Chondrocyte (in vitro differentiated cells): ENCODE measurements at places on chromosomes 4 and X. TPM values are rescaled to one million over a fixed set of nuclear protein-coding genes. Genes with fewer than 3 reads are reported as not detected.

Gene NEXMIF
- 0.15 to 0.26 TPM in 2 of 3 replicates, not detected in the other for total RNA-seq

Gene CC2D2A
- 18.6 to 31.5 TPM (median 19.2 TPM) in 3 replicates for total RNA-seq

Gene GDPD2
- total RNA-seq: not detected in 3 replicates

Gene MSANTD1
- 0.55 to 1.7 TPM (median 0.64 TPM) in 3 replicates for total RNA-seq

Gene CBLL2
- not detected in 3 replicates for total RNA-seq

Gene CFAP47
- not detected in 3 replicates for total RNA-seq

Gene SMIM43
- total RNA-seq: 0.34 TPM in 1 of 3 replicates, not detected in the others

Gene ASB12
- 0.27 to 0.44 TPM in 2 of 3 replicates, not detected in the other for total RNA-seq

- DNase-seq: no peak
- H3K4me3 ChIP-seq: no peak overlapping the region
These were observed 117.2 kb downstream of the CFAP299 start for GRCh38 chr4:80452768-80453167.

GRCh38 chr4:4853371-4853823, 6.1 kb upstream of the MSX1 start:
- H3K27me3 ChIP-seq: peaks cover 32% of the 10 kb centered on the region
- peak overlapping the region; percentile 87 for H3K4me3 ChIP-seq
- peaks cover 31% of the 10 kb centered on the region for H3K4me1 ChIP-seq
- H3K27ac ChIP-seq: peak overlapping the region; percentile 96
- DNase-seq: peak; percentile 53
- H3K36me3 ChIP-seq: peaks cover 2% of the 10 kb centered on the region

DNA sequence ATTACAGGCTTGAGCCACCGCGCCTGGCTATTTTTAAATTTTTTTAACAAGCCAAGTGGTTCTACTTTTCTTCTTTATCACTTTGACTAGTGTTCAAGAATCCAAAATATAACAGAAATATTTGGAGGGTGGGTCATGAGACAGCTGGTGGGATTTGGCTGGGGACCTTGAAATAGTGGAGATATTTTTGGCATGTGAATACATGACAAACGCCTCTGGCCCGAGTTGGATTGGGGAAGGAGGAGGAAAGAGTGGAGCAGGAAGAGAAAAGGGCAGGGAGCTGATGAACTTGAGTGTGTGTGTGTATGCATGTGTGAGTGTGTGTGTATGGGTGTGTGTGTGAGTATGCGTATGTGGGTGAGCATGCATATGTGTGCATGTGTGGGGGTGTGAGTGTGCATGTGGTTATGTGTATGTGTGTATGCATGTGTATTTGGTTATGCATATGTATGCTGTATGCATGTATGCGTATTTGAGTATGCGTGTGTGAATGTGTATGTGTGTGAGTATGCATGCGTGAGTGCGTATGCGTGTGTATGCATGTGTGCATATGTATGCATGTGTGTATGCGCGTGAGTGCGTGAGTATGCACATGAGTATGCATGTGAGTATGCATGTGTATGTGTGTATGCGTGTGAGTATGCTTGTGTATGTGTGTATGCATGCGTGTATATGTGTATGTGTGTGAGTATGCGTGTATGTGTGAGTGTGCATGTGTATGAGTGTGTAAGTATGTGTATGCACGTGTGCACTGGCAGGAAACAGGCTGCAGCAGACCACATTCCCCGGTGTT, 49.6 kb downstream of the JADE1 start:
- no peak overlapping the region for H3K4me3 ChIP-seq
- H3K36me3 ChIP-seq: peaks cover 33% of the 10 kb centered on the region
- no peaks in the 10 kb centered on the region for H3K27me3 ChIP-seq
- peak overlapping the region; percentile 88 for H3K27ac ChIP-seq
- DNase-seq: no peak
- H3K4me1 ChIP-seq: peaks cover 59% of the 10 kb centered on the region

DNA sequence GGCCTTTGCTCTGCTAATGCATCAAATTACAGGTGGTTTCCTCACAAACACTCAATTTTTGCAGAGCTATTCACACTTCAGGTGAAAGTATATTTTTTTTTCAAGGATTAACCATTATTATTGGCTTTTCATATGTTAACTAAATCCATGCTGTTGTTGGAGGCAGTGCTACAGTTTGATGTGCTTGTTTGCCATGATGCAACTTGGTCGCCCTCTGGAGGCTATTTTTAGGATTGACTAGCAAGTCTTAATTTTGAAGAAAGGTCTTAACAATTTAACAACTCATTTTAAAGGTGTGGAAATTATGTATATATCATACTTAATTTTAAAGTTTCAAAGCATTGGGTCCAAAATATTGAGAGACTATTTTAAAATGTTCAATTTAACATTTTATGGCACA, 168.8 kb upstream of the FAM47A start:
- no peak for DNase-seq
- peaks cover 7% of the 10 kb centered on the region for H3K27me3 ChIP-seq
- H3K36me3 ChIP-seq: no peaks in the 10 kb centered on the region
- no peaks in the 10 kb centered on the region for H3K4me1 ChIP-seq
- H3K4me3 ChIP-seq: no peak overlapping the region

DNA sequence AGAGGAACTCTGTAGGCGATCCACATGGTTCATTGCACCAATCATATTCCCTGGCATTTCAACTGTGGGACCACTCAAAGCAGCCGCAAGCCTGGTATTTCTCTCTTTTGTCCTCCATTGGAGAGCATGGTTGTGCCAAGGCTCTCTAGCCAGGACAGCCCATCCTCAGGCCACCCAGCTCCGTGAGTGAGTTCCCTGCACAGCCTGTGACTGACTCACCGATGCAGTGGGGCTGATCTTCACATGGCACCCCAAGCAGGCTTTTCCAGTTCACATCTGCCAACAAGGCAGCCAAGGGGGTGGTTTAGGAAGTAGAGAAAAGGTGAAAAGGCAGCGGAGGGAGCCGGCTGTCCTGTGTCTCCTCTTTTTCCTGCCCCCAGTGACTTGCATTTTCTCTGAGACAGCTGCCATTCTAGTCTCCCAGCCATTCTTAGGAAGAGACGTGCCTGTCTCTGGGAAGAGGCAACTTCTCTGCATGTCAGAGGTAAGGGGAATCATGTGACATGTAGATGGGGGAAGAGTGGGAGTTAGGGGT, 69.2 kb downstream of the MID1IP1 start:
- peak overlapping the region; percentile 56 for H3K27ac ChIP-seq
- H3K36me3 ChIP-seq: no peaks in the 10 kb centered on the region
- peaks cover 33% of the 10 kb centered on the region for H3K4me1 ChIP-seq
- H3K4me3 ChIP-seq: no peak overlapping the region

- no peak for DNase-seq
- no peak overlapping the region for H3K4me3 ChIP-seq
- H3K4me1 ChIP-seq: peaks cover 18% of the 10 kb centered on the region
- H3K36me3 ChIP-seq: no peaks in the 10 kb centered on the region
- no peak overlapping the region for H3K27ac ChIP-seq
These were observed 102.6 kb downstream of the UNC5C start for GRCh38 chr4:95446173-95446572.

DNA sequence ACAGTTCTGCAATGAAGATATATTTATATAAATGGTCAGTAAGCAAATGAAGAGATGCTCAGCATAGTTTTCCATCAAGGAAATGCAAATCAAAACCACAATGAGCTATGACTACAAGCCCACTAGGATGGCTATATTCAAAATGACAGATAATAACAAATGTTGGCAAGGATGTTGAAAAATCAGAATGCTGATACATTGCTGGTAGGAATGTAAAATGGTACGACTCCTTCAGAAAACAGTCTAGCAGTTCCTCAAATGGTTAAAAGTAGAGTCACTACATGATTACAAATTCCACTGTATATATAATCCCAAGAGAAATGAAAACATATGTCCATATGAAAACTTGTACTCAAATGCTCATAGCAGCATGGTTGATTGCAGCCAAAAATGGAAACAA, 425.0 kb upstream of the ATOH1 start:
- no peaks in the 10 kb centered on the region for H3K4me1 ChIP-seq
- DNase-seq: no peak
- no peaks in the 10 kb centered on the region for H3K36me3 ChIP-seq
- no peak overlapping the region for H3K4me3 ChIP-seq
- no peak overlapping the region for H3K27ac ChIP-seq
- peaks cover 10% of the 10 kb centered on the region for H3K27me3 ChIP-seq

DNA sequence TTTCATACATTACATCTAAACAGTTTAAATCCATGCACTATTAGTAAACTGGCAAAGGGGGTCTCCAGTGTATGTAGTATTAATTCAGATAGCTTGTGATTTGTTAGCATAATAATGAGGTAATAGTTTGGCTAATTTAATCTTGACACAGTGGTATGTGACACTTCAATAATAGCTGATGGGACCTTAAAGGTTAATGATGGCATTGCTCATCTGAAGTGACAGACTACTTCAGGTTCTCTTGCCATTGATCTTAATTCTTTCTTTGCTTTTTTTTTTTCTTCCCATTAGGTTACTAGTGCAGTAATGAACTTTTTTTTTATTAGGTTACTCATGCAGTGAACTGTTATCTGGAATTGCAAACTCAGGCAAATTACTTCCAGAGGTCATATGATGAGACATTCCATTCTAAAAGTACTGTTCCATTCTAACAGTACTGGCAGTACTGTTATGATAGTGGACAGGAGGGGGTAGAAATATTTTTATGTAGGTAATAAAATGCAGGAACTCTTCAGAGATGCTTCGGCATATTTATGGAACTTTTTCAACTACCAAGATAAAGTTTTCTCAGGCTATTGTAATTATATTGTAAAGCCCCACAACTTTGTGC, 911.3 kb upstream of the LCORL start:
- H3K4me1 ChIP-seq: peaks cover 3% of the 10 kb centered on the region
- H3K36me3 ChIP-seq: no peaks in the 10 kb centered on the region
- H3K27me3 ChIP-seq: no peaks in the 10 kb centered on the region
- no peak overlapping the region for H3K4me3 ChIP-seq
- no peak for DNase-seq

GRCh38 chr4:124786634-124787033, 74.1 kb upstream of the ANKRD50 start:
- no peak overlapping the region for H3K27ac ChIP-seq
- peaks cover 5% of the 10 kb centered on the region for H3K4me1 ChIP-seq
- no peaks in the 10 kb centered on the region for H3K27me3 ChIP-seq
- H3K4me3 ChIP-seq: no peak overlapping the region
- DNase-seq: no peak

DNA sequence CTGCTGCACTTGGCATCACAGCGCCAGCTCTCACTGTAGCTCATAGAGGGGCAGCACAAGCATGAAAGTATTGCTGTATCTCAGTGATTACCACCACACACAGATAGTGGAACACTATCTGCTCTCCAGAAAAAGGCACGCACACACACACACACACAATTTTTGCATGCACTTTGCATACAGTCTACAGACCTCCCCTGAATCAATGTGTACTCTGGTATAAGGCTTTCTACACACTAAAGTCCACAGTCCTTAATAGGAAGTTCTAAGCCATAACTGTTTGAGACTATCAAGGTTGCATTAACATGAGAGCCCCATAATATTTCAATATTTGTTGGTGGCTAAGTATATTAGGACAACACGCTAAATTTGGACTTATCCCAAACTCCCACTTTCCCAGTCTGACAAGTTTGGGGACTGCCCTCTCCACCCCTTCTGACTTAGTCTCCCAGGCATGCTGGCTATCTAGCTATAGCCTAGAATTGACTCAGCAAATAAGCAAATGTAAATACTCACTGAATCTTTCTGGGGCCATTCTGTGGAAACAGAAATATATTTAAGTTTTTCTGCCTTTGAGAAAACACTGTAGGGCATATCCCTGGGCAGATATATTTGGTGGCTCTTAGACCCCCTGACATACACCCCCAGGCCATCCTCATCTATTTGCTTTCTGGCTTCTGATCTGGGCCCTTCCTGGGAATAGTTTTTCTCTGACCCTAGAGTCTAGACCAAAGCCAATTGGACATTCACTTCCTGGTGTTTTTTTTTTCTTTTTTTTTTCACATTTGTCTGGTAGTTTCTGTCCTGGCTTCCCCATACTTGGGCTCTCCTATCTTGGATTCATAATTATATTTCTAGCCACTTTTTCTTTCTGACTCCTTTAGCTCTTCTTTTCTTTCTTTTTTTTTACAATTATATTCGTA, 36.4 kb upstream of the CT47C1 start:
- H3K4me1 ChIP-seq: peaks cover 21% of the 10 kb centered on the region
- no peak overlapping the region for H3K27ac ChIP-seq
- H3K27me3 ChIP-seq: no peaks in the 10 kb centered on the region
- H3K36me3 ChIP-seq: peaks cover 2% of the 10 kb centered on the region
- H3K4me3 ChIP-seq: no peak overlapping the region
- DNase-seq: no peak

- no peaks in the 10 kb centered on the region for H3K27me3 ChIP-seq
- no peak overlapping the region for H3K4me3 ChIP-seq
- H3K36me3 ChIP-seq: no peaks in the 10 kb centered on the region
- no peak for DNase-seq
- H3K4me1 ChIP-seq: no peaks in the 10 kb centered on the region
These were observed 61.3 kb upstream of the PRRG1 start for GRCh38 chrX:37287741-37288444.

GRCh38 chr4:120007191-120007871, 59.3 kb downstream of the MAD2L1 start:
- peaks cover 5% of the 10 kb centered on the region for H3K4me1 ChIP-seq
- no peaks in the 10 kb centered on the region for H3K27me3 ChIP-seq
- H3K4me3 ChIP-seq: no peak overlapping the region

DNA sequence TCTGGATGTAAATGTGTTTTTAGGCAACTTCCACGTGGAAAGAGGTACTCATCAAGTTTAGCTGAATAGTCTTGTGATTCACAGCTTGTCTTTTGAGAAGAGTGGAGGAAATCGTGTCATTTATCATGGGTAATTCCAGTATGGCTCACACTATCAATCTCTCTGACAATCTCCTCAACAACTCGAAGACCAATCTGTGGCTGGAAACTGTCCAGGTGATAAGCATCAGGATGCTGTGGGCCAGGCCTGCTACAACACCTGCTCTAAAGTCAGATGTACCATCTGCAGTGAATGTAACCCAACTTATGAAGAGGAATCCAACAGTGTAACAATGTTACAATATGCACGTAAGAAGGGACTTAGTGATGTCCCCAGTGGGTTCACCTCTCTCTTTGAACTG, 132.1 kb upstream of the GK2 start:
- no peak overlapping the region for H3K27ac ChIP-seq
- DNase-seq: no peak
- H3K27me3 ChIP-seq: peaks cover 2% of the 10 kb centered on the region
- no peaks in the 10 kb centered on the region for H3K4me1 ChIP-seq
- H3K4me3 ChIP-seq: no peak overlapping the region
